Activated CD4-positive, alpha-beta T cell treated with anti-CD3 and anti-CD28 coated beads, Interleukin-2, amount 50 U/mL, for 4 hours (primary cell): ENCODE measurements at places on chromosomes 6 and 20.

DNA sequence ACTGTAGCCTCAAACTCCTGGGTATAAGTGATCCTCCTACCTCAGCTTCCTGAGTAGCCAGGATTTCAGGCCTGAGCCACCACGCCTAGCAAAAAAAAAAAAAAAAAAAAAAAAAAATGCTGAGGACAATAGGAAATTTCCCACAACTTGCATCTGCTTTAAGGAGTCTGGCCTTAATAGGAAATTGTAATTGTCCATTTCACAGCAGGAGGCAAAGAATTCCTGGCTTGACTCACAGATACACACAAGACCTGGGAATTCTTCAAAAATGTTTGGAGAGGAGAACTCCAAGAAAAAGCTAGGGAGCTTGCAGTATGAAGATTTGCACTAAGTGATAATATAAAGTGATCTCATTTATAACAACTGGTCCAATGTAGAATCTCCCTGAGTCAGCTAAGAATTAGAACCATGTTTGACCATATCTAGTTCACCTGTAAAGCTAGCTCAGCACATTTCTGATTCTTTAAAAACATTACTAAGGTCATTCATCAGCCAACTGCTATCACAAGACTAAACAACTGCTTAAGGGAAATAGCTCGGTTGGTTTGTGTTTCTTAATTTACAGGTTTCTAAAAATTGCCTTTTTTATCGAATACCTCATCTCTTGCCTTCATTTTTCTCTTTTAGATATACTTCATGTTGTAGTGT is 80.2 kb upstream of the SLC2A12 start:
- DNase-seq: no peak

DNA sequence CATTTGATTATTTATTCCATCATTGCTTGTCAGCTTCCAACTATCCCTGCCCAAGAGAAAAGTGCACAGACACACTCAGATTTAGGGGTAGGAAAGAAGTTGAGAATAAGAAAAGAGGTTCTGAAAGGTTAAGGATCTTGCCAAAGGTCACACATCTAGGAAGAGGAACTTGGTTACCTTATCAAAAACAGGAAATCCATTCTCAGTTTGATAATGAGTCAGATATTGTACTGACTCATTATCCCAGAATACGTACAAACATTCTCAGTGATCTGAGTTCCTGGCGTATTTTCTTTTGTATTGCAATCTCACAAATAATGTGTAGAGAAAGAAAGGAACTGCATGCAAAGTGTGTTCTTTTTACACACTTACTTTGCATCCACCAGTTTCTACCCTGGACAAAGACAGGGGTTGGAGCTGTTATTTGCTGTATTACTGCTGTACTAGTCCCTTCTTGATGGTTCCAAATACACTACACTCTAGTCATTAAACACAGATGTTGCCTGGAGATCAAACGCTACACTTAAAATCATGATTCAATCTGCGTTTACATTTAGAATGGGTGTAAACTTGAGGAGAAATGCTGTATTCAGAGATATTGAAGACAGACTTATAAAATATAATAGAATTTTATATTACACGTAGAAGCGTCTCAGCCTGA is 545.7 kb downstream of the PRKN start:
- no peak for DNase-seq

DNA sequence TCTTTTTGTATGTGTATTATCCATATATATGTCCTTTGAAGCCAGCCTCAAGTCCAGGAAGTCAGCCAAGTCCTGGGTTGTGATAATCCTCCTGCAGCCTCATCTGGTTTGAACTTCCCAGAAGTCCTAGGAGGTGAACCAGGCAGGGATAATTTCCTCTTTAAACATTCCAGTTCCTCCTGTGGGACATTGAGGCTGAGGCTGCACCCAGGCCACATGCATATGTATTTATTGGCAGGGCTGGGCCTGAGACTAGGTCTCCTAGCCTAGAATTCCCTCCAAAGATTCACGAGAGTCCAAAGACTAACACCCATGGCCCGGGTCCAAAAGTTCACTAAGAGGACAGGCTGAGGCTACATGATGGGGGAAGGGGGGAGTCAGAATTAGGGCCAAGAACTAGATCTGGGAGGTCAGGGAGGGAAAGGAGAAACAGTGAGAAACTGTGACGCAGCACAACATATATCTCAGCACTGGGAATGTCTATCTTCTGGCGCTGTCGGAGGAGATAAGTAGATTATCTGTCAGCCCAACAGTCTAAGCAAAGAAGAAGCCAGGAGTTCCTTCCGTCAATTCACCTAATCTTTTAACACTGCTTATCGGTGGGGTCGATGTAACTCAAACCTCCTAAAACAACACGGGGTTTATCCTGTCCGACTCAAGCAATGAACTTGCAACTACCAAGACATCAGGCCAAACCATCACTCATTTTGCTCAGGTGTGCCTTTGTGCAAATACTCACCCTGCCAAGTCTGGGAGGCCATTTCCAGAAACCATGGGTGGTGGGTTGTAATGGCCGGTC is 43.3 kb downstream of the SNX5 start:
- no peak for DNase-seq

DNA sequence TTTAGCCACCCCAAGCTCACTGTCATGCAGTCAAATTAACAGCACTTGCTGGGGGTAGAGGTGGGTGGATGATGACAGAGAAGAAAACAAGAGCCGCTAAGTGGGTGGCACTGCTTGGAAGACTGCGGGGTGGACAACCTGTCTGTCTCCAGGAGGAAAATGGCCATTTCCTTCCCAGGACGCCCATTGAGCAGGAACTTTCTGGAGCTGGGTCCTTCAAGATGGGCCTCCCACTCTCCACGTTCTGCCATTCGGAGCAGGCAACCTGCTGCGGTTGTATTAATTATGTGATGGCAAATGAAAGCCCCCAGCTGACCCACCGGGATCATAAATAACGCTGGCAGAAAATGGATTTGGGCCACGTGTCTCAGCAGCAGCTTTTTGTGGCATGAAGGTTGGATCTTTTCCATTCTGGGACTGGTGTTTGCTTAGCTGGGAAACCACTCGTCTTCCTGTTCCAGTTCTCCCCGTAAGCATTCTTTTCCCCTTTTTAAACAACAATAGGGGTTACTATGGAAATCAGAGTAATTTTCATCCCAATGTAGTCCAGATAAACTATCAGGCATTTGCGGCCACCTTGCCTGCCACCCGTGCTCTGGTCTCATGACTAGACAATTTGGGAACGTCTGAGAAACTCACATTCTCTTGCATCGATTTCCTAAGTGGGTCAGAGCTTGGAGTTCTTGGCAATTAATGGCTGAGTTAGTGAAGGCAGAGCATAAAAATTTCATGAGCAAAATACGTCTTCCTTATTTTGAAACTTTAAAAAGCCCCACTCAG is 215.5 kb downstream of the ANKRD60 start:
- no peak for DNase-seq

- DNase-seq: no peak
These were observed 170.0 kb downstream of the HACE1 start for GRCh38 chr6:104689551-104690205.

DNA sequence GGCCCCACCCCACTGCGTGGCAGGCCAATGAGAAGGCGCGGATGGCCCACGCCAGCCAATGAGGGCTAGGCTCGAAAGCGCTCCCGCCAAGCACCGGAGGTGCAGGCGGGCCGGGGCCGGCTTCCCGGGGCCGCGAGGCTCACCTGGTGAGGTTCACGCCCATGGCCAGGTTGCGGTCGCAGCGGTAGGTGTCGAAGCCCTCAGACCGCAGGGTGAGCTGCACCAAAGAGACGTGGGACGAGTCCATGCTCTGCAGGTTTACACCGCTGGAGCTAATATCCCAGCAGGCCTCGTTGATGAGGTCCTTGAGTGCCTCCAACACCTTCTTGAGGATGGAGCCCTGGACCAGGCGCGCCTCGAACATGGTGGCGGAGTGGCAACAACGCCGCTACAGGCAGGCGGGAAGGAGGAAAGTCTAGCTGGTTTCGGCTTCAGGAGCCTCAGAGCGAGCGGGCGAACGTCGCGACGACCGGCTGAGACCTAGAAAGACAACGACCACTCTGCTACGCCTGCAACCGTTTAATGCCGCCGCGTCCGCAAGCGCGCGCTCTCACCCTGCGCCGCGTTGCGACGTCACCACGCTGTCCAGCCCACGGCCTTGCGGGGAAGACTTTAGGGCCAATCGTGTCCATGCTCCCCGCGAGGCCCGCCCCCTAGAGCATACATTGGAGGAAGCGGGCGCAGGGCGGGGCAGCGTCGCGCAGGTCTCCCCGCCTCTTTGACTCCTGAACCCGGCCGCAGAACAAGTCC is at the start of gene PCNA:
Gene PCNA (minus strand): TSS at position 524 of the 750 bp plus-strand sequence. CDS start 160 bp downstream, at position 364.
- DNase-seq: peak; percentile 93
